ENCODE measurements at places on chromosomes 4 and X. TPM values are rescaled to one million over a fixed set of nuclear protein-coding genes. Genes with fewer than 3 reads are reported as not detected.

- DNase-seq: no peak
These were observed 10.3 kb upstream of the FRMPD4 start for GRCh38 chrX:12128017-12128416.

GRCh38 chrX:105228602-105229001 is 8.1 kb upstream of the TEX13A start:
- DNase-seq: no peak

DNA sequence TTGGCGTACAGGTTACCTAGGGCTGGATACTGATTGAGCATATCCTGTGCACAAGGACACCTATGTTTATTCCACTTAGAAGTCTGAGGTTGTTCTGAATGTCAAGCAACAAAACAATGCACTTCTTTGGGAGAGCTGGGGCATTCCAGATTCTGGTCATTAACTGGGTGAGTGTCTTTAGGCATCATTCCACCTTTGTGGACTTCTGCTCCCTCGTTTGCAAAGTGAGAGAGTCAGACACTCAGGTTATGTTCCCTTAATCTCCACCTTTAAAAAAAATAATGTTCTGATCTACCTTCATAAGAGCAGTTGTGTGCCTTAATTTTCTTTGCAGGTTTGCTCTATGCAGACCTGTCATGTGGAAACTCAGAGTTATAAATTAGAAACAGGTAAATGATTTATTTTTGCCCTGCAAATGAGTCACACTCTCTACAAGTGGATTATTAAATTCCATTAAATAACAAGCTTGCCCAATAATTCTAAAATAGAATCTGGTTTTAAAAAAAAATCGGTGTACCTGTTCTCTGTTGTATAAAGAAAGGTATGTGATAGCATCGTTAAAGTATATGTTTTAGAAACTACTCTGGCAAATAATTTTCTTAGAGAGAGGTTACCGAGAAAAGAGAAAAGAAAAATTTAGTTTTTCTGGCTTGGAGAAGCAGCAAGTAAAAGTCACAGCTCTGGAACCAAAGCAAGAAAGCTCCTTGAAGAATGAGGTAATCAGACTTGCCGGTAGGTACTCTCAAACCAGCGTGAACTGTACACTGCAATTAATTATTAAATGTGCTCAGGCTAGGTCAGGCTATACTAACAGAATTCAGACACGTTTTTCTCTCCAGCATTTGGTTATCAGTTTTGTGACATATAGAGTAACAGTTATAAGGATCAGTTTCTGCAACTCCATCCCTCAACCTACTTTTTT is 93.2 kb downstream of the SORBS2 start:
- no peak for DNase-seq

DNA sequence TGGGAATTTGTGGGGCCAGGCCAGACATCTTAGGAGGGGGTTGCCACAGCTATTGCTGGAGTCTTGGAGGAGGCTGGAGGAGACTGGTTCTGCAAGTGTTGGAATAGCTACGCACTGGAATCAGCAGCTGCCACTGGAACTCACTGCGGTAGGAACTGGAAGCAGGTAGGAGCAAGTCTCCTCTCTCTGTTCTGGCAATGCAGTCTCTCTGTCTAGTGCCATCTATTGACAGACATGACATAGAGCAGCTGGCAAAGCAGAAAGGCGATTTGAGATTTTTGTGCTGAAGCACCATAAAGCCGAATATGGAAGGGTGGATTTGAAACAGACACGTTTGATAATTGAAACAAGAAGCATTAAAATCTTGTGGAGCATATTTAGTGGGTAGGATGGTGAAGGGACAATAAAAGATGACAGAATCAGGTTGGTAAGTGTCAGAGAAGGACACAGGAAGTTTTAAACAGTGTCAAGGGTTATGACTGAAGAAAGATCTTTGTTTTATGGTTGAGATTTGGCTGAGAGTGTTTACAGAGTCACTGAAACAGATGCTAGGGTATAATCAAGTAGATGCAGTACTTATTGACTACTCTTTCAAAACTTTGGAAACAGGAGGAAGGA is 23.5 kb upstream of the SYNPO2 start:
- no peak for DNase-seq

DNA sequence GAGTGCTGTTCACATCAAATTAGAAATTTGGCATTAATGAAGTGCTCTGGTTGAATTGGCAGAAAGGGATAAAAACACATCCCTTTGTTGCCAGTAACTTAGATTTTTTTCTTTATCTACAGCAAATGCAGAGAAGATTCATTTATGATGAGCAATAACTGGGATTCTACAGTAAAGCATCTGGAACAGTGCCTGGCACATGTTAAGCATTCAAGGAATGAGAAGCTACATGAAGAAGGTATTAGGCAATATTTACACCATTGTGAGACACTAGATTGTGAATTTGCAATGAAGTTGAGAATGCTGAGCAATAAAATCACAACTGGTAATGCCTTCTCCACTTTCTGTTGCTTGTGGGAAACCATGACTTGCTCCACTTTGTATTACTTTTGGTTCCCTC is 33.5 kb downstream of the PCDH19 start:
- no peak for DNase-seq

ATP1B4 gene
- 0.19 TPM for total RNA-seq

SMIM31 gene
- total RNA-seq: not detected

VCX3B gene
- total RNA-seq: not detected

GABRA4 gene
- not detected for total RNA-seq
